ENCODE measurements at places on chromosomes 7 and 10.

- peak; percentile 26 for DNase-seq
Observed at GRCh38 chr7:137753948-137754851, 92.6 kb downstream of the DGKI start.

DNA sequence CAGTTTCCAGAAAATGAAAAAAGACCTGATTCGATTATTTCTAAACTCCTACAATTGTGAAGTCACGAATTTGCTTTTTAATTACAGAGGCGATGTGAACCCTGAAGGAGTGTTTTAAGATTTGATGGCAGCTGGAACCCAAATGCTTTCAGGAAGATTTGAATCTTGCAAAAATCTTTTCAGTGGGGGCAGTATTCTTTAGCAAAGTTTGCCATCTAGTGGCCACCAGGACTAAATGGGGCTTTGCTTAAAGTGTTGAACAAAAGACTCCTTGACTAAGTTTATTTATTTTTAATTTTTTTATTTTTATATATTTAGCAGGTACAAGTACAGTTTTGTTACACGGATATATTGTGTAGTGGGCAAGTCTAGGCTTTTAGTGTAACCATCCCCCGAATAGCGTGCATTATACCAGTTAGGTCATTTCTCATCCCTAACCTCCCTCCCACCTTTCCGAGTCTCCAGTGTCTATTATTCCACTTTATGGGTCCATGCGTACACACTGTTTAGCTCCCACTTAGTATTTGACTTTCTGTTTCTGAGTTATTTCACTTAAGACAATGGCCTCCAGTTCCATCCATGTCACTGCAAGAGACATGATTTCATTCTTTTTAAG lies 98.8 kb downstream of the CACNB2 start:
- peak; percentile 15 for DNase-seq

DNA sequence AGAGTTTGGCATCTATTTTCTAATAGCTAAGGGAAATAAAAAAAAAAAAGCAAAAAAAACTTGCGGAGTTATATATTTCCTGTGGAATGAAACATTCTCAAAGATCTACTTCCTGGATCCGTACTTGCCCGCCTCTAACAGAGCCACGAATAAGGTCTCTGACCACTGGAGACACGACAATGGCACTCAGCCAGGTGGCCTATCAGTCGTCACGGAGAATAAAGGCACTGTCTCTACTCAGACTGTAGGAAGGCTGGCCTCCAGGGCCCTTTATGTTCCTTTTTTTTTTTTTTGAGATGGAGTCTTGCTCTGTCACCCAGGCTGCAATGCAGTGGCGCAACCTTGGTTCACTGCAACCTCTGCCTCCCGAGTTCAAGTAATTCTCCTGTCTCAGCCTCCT lies 58.7 kb downstream of the RGS10 start:
- no peak for DNase-seq

GRCh38 chr7:36207451-36208291 lies 54.6 kb downstream of the EEPD1 start:
- no peak for DNase-seq

DNA sequence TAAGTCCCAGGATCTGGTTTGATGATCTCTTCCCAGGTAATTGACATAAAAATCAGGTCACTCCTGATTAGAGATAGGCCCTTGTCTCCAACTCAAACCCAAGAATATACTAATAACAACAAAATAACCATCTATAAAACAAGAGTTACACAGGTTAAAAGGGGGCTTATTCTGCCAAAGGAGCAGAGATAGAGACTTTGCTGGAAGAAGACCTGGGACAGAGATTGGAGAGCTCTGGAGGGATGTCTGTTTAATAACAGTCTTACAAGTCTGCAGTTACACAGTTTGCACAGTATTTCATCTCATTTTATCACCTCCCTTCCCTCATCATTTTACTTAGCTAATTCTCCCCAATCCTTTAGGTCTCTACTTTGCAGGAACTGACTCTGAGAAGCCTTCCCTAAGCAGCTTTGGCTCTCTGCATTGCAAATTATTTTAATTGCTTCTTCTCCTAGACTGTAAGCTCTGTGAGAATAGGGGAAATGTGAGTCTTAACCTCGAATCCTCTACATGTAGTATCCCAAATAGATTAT lies 3.7 kb upstream of the ZNF438 start:
- no peak for DNase-seq

DNA sequence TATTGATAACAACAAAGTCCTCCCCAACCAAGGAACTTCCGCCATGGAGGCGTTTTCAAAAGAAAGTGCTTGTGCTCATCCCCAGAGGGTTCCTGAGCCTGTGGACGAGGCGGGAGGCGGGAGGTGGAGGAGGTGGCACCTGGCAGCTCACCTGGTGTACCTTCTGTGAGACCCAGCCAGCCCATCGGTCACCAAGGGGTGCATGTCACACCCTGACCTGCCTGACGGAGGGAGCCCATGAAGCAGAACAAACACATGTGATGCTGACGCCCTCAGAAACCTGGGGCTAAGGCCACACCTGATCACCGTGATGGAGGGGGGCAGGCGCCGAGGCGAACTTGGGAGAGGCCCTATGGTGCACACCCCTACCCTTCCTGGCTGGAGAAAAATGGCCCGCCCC lies 458.8 kb downstream of the DNAJB6 start:
- DNase-seq: no peak

DNA sequence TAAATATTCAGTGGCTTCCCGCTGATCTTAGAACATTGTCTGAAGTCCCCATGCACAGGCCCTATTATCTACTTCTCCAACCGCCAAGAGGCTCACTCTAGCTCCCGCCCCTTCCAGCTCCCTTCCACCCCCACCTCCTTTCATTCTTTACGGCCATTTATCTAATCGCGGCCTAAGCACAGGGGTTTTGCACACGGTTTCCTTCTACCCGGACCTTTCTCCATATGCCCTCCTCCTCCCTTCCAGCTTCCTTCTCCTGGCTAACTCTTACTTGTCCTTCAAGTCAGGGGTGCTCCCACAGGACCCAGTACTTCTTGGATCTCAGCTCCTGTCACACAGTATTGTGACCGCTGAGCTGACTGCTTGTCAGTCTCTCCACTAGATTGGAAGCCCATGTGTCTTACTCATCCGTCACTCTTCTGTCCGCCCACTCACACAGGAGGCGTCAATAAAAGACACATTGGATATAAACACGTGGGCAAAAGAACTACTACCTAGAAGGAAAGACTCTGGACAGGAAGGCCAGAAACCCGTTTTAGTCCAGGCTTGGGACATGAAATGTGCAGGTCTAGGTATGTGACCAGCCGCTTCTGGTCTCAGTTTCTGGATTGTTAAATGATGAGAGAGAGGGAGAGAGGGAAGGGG lies 20.2 kb upstream of the HPS1 start:
- DNase-seq: no peak

GRCh38 chr7:101936611-101937231 lies 119.3 kb downstream of the CUX1 start:
- DNase-seq: no peak

GRCh38 chr10:5810225-5810624 lies 3.0 kb downstream of the GDI2 start:
- DNase-seq: no peak

- DNase-seq: no peak
Observed at GRCh38 chr7:71021131-71021530, 110.8 kb upstream of the GALNT17 start.

DNA sequence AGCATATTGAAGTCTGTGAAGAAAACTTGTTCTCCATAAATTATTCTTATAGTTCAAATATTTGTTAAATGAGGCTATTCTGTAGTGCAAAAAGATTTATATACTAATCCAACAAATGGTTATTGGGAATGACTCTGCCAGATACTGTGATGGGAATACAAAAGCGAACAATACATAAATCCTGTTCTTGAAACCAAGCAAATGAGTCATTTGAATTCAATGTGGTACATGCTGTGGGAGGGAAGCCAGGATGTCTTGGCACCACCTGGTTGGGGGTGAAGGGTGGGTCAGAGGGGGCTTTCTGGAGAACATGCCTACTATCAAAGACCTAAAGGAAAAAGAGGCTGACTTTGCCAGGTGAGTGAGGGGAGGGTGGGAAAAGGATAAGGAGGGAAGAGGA lies 594.2 kb downstream of the CALN1 start:
- DNase-seq: no peak

GRCh38 chr7:133367561-133367960 lies 114.7 kb downstream of the EXOC4 start:
- DNase-seq: no peak

DNA sequence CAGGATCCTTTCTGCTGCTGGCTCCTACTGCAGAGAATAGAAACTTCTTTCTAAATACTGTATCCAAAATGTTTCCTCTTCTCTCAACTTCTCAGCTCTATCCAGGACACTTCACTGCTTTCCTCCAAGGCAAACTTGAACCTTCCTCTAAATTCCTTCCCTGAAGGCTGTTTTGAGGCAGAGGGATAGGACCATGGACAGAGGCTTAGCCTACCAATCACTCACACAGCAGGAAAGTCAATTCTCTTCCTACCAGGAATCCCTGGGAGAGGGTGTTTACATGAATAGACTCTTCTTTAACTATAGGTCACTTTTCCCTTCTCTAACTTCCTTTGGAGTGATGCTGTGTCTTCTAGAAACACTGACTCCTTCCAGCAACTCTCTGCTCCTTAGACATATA lies 115.6 kb upstream of the MKLN1 start:
- no peak for DNase-seq

- peak; percentile 52 for DNase-seq
Observed at GRCh38 chr7:135342887-135343286, 109.2 kb downstream of the STRA8 start.

GRCh38 chr10:61751599-61751998 lies 88.9 kb downstream of the CABCOCO1 start:
- DNase-seq: no peak

DNA sequence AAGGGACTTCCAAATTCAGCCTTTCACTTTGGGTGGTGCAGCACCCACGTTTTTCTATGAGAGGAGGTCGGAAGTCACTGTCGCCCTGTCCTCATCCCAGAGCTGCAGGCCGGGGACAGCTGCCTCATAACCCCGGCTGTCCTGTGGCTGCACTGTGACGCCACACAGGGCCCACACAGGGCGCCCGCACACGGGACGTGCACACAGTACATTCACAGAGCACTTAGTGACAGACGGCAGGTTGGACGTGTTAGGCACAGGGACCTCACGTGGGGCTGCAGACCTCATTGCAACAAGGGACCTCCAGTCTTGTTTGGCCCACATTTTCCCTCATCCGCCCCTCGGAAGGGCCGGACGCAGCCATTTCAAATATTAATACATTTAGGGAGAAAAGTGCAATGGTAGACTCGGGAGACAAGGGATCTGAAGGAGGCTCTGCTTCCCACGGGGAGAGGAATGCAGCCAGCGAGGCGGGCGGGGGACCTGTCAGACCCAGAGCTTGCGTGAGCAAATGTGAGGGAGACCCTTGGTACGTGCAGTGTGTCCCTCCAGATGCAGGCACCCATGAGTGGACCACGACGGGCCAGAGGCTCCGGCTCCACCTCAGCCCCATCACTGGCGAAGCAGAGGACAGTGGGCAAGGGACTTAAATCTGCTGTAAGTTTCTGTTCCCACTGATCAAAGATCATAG lies 86.7 kb downstream of the VOPP1 start:
- no peak for DNase-seq

GRCh38 chr7:23469150-23469960 lies 936 bp downstream of the IGF2BP3 start:
- DNase-seq: peak; percentile 52

- no peak for DNase-seq
Observed at GRCh38 chr10:93417266-93417665, 64.9 kb downstream of the MYOF start.

Data from NCI-H2081 (cell line).